ENCODE measurements at places on chromosomes 12 and 14.

DNA sequence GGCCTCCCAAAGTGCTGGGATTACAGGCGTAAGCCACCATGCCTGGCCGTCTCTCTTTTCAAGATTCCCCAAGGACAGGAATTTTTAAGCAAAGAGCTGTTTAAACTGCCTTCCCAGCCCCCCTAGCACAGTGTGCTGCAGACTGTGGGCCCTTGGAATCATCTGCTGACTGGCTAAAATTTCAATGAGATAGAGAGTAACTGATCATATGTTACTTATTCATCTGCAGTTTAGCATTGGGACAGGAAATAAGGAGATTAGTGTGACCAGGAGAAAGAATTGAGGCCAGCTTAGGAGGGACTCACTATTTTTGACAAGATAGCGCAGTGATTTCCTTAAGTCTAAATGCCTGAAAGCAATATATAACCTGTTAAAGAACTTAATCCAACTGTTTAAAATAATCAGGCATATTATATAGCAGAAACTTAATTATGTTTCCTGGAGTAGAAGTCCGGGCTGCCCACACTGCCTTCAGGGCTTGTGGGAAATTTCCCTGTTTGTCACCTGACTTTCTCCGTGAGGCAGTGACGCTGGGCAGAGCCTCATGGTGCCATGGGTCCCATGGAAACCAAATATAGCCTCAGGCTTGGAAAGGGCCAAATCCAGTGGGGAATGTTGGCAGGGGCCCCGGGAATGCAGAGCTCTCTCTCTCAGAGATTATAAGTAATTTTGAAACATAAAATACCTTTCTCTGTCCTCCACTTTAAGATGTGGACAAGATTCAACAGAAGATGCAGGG is 22.8 kb upstream of the CEBPE start:
- peak; percentile 79 for DNase-seq

DNA sequence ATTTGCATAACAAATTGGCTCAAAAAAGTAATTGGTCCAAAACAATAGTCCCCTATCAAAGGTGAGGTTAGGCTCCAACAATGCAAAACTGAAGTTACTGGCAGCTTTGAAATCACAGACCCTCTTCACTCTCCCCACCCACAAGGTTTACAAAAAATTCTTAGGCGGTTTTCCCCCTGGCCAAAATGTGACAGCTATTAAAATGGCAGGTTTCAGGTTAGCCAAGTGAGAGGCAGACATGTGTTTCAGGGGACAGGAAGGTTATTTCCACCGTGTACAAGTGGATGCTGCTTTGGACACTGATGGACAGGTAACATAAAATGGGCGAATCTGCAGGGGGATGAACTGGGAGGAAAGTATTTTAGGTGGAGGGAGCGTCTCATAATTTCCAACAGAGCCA is 888 bp upstream of the SPIC start:
- no peak for DNase-seq

DNA sequence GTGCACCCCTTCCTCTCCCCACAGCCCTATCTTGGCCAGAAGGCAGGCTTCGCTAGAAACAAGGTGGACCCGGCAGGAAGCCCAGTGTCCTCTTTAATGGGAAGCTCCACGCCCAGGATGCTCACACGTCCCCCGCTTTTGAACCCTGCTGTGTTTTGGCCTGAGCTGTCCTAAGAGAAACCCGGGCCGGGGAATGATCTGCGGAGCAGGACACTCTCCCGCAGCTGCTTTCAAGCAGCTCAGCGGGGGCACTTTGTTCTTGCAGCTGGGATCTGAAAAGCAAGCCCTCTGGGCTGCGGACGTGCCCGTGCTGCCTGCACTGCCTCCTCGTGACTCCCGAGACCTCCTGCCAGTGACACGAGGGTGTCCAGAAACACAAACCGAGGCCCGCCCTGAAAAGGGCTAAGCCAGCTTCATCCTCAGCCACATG is 30.0 kb downstream of the SCARB1 start:
- peak; percentile 18 for DNase-seq

- DNase-seq: peak; percentile 63
These were observed 1.2 kb downstream of the DUSP16 start for GRCh38 chr12:12561371-12562015.

GRCh38 chr12:26367991-26368730 is 172.8 kb downstream of the SSPN start:
- DNase-seq: no peak

DNA sequence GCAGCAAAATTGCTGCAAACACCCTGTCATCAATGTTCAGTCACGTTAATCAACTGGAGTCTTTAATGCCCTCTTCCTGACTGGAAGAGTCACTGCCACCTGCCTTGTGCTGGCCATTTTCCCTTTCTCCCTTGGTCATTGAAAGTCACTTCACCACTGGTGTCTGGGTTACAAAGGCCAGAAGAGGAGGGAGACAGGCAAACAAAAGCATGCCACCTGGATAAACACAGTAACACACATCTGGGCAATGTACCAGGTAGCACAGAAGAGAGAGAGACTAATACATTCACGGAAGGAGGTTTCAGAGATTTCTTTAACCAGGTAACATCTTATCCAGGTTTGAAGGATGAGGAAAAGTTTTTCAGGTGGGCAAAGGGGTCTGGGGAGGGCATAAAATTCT is 32.7 kb downstream of the GPHB5 start:
- DNase-seq: no peak

- no peak for DNase-seq
These were observed 47.4 kb upstream of the MEG3 start for GRCh38 chr14:100778526-100778882.

- no peak for DNase-seq
These were observed 16.5 kb upstream of the DYRK2 start for GRCh38 chr12:67632005-67632404.

- no peak for DNase-seq
These were observed 143.0 kb downstream of the KCNA5 start for GRCh38 chr12:5186715-5187114.

- DNase-seq: no peak
These were observed 429.7 kb downstream of the DPF3 start for GRCh38 chr14:72464226-72464625.

GRCh38 chr12:132887513-132888351 is at the start of gene CHFR:
TSS of gene CHFR (minus strand) at chr12:132887605. CDS start at chr12:132887328, 277 bp downstream.
- peak; percentile 98 for DNase-seq

DNA sequence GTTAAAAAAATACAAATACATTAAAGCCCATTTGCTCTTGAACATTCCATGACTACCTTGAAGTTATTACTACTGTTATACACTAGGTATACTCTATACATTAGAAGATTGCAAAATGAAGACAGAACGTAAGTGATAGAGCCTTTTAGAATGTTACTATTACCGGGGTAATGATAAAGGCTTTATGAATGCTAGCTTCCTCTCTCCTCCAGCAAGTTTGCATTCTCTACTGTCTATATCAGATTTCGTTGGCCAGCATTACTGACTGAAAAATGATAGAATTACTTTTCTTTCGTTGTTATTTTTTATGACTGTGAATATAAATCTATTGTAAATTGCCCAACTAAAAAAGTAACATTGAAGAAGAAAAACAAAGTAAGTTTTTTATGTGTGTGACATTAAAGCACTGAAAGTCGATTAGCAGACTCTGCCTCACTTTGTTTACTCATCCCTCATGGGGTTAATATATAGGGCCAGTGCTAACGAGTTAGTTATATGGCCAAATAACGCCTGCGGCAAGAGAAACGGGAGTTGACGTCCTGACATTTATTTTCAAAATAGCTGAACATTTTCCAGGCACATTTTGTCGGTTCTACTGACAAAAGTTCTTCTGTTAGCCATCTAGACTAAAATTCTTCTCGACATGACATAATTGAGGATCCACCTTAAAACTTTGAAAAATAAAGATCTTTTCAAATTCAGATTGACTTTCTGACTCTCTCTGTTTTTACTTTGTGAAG is 163.8 kb upstream of the KITLG start:
- peak; percentile 50 for DNase-seq

DNA sequence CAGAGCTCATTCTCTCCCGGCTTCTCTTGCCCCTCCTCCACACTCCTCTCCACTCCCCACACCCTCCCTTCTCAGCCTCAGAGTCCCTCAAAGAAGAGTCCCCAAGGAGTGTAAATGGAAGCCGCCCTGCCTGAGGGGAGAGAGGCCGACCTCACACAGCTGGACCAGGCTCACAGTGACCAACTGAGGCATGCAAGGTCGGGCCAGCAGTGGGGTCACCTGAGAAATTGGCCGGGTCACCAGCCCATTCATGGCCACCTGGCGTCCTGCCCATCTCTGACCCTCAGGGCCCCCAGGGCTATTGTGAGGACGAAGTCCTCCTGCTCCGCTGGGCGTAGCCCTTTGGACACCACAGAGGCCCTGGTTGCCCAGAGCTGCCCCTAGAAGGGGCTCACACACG is 49.5 kb upstream of the NUAK1 start:
- DNase-seq: no peak

DNA sequence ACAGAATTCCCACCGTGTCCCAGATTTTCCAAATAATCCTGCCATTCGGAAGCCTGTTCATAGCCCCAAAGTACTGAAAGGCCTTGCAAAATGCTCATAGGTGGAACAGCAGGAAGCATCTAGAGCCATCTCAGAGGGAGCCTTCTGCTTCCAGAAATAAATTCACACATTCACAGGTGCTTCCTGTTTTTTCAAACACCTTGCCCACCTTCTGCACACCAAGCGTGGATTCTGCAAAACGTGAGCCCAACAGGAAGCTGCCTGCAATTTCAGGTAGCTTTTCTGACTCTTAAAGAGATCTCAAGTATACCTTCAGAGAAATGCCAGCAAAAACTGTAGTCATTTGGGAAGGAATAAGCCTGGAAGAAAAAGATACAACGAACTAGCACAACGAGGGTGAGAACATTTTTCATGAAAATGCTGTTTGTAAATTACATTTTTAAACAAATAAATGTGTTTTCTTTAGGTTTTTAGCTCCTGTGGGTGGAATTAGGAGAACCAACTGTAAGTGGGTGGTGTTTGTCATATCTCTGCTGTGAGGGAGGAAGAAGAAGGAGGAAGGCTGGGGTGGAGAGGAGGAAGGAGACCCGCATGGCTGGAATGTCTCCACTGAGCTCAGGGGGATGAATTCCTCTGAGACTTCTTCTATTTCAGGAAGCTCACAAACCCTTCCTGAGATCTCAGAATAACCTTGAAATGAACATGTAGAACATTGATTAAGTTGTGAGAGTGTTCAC is at the start of gene IFNG-AS1:
IFNG-AS1 (plus strand) TSS at position 264 of the 737 bp plus-strand sequence.
- no peak for DNase-seq

- DNase-seq: peak; percentile 73
These were observed 364.3 kb upstream of the DDHD1 start for GRCh38 chr14:53517270-53517960.

- no peak for DNase-seq
These were observed 137.8 kb downstream of the ADGRD1 start for GRCh38 chr12:131091413-131091975.

- DNase-seq: no peak
These were observed 4.8 kb downstream of the MEG3 start for GRCh38 chr14:100830681-100831080.

- DNase-seq: no peak
These were observed 23.8 kb upstream of the STRAP start for GRCh38 chr12:15858353-15858752.

GRCh38 chr14:54554401-54554800 is 12.5 kb upstream of the SAMD4A start:
- DNase-seq: no peak

- DNase-seq: no peak
These were observed 72.2 kb downstream of the VCPKMT start for GRCh38 chr14:50044042-50044651.

GRCh38 chr12:6771509-6772330 is 600 bp upstream of the LAG3 start:
- DNase-seq: no peak

- DNase-seq: no peak
These were observed 123.1 kb upstream of the KRR1 start for GRCh38 chr12:75634244-75635222.

GRCh38 chr12:12726555-12727093 is 9.5 kb downstream of the CDKN1B start:
- DNase-seq: peak; percentile 92

GRCh38 chr14:54676812-54677708 is 110.1 kb downstream of the SAMD4A start:
- peak; percentile 96 for DNase-seq

GRCh38 chr12:25924491-25925001 is 33.9 kb upstream of the RASSF8 start:
- DNase-seq: peak; percentile 79

- DNase-seq: no peak
These were observed 65.2 kb downstream of the ACSS3 start for GRCh38 chr12:81143057-81143456.

All from EH (cell line).